ENCODE measurements at places on chromosomes 3 and 15.

GRCh38 chr3:65811892-65812291, 226.8 kb downstream of the MAGI1 start:
- no peak for DNase-seq

DNA sequence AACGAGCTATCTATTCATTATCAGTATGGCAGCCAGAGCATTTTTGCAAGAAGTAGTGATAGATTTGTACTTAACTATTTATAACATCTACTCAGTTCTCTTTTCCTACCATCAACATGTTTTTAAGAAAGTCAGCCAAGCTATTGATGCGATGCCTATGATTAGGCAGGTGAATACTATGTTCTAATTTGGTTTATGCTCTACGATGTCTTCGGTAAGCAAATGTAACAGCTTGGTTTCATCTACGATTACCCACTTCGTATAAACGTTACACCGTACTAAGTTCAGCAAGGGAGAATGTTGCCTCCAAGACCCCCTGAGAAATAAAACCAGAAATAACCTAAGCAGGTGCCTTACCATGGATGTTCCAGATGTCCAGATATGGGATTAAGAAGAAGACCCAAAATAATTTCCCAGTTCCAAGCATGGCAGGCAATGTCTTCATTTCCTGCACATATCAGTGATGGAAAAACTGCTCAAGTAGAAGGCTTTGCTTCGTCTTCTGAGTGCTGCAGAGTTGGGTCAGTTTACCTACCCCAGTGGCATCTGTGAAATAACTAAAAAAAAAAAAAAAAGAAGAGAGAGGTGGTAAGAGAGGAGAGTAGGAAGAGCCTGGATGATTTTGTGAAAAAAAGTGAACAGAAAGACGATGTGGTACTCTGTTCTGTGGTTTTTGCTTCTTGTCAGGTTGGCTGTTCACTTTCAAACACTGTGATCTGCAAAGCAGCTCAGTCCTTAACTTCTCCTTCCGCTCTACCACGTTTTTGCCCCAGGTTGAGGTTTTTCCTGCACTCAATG, at the start of gene BTLA:
Gene BTLA, minus strand, starts transcription at position 559 of the 798 bp plus-strand sequence. Its CDS starts 114 bp downstream, at position 445.
- DNase-seq, result no peak

DNA sequence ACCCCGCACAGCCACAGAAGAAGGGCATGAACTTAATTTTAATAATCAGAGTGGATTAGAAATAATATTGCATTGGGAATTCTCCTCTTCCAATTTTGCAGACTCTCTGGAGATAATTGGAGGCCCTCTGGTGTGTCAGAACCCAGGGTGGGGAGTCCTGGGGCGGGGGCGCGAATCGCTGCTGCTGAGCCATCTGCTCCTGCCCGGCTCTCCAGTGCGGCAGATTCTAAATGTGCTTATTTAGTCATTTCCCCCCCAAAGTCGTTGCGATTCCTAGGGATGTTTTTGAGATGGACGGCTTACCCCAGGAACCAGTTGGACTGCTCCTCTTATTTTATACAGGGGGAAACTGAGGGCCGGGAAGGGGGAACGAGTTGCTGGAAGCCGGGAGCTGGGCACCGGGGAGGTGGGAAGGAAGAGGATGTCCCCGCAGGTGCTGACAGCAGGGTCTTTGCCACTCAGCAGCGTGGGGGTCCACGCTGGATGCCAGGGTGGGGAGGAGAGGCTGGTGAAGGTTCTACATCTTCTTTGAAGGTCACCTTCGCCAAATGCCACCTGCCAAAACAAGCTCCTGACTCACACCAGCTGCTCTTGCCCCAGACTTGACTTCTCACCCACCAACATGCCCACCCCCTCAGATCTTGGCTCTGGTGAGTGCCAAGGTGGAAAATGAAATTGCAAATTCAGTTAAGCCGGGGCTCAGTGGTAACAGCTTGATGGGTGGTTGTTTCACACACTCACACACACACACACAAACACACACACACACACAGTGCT, 91.3 kb upstream of the PRR23E start:
- no peak for DNase-seq

- peak; percentile 47 for DNase-seq
Observed at GRCh38 chr3:180594631-180595558, 7.1 kb upstream of the TTC14 start.

- DNase-seq, result no peak
Observed at GRCh38 chr3:163773136-163773535, 1305.2 kb downstream of the SI start.

- no peak for DNase-seq
Observed at GRCh38 chr3:46942481-46943236, 33.9 kb downstream of the CCDC12 start.

DNA sequence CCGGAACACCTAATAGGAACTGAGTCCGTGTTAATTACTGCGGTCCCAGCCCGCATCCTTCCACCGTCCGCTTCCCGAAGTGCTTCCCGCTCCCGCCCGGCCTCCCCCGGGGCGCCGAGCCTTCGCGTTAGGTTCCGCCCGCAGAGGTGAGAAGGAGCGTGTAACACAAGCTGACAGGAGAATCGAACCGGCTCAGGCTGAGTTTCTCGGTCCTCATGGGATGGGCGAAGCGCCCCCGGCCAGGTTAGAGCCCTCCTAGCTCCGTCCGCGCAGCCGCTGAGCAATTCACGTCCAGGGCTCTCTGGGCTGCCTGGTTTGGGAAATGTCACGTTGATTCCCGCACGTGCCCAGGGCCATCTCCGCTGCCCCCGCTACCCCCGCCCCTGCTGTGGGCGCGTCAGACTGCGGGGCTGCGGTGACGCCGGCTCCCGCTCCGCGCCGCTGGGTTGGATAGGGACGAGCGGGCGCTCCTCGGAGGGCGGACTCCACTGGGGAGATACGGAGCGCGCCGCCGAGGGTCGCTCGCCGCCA, 954 bp downstream of the CLDN11 start:
- DNase-seq, result peak; percentile 45

DNA sequence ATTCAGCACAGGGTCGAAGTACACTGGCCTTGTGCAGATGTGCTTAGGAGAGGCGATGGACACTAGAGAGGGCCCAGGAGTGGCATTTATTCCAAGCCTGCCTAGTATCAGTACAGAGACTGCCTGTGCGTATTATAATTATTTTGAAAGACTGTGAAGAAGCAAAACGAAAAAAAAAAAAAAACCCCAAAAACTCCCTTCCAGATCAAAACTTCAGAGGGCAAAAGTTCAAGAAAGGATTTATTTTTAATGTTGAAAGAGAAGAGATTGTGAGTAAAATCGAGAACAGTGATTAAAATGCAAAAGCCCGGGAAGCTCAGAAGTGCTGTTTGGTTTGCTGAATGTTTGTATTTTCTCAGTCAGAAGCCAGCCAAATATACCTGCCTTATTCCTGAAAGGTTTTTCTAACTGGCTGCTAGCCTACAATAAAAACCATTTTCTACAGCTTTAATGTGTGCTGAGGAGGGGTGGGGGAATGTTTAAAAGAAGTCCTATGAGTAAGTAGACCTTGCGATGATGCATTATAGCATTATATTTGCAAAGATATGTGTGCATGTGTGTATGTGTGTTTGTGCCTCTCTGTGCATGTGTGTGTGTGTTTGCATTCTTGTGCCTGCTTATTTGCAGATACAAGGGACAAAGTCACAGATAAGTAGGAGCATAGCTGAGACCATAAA, 19.3 kb upstream of the LZTFL1 start:
- no peak for DNase-seq

DNA sequence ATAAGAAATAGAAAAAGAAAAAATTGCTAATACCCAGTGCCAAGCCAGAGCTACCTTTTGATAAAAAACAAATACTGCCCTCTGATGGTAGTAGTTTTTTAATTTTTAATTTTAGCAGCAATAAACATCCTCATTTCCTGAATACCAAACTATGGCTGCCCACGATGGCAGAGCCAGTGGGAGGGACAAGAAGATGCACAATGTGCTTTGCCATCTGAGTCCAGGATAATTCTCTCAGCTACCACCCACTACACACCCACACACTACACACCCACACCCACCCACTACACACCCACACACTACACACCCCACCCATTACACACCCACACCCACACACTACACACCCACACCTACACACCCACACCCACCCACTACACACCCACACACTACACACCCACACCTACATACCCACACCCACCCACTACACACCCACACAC, 17.8 kb downstream of the CEP19 start:
- DNase-seq, result peak; percentile 13

DNA sequence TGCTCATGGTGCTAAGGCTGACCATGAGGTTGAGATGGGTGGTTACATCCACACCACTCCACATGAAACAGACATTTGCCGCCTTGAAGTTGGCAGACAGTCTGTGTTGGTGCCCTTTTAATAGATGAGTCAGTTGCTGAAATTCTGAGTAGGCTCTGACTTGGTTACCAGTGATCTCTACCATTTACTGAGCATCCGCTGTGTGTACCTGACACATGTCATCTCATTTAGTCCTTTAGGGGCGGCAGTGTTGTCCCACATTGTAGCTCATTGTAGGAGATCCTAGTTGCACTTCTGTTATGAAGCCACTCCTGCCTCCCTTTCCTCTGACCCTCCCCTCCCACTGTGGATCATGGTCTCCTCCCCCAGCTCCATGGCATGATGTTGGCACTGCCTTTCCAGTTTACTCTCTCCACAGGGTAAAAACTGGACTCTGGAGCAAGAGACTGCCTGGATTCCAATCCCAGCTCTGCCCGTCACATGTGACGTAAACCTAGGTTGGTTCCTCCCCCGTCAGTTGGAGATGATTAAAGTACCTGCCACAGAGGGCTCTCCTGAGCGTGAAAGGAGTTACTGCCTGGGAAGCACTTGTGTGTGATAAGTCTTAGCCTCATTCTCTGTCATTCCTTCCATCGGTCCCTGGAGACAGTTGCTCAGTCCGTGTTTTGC, 21.6 kb downstream of the SLCO3A1 start:
- no peak for DNase-seq

- DNase-seq, result no peak
Observed at GRCh38 chr3:107986505-107986904, 104.3 kb downstream of the CD47 start.

GRCh38 chr15:74395319-74396145, 28.1 kb upstream of the CYP11A1 start:
- no peak for DNase-seq

DNA sequence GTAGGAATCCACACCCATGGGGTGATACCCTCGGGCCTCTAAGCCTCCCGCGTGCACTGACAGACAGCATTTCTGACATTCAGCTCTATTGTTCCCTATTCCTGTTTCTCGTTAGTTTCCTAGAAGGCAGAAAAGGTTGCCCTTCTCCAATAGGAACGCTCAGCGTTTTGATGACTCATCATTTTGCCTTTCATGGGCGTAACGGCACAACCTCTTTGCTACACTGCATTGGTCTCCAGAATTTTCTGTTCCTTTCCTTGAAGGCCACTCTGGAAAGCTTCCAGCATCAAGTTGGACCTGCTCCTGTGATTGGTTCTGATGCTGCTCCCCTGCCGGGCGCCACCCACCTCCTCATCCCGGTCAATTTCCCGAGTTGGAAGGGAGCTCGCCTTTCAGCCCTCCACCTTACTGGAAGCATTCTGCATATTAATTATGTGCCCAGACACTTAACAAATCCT, 13.0 kb upstream of the TNK2 start:
- DNase-seq, result peak; percentile 23

GRCh38 chr3:132788301-132788671, 66.1 kb upstream of the NPHP3 start:
- peak; percentile 92 for DNase-seq

DNA sequence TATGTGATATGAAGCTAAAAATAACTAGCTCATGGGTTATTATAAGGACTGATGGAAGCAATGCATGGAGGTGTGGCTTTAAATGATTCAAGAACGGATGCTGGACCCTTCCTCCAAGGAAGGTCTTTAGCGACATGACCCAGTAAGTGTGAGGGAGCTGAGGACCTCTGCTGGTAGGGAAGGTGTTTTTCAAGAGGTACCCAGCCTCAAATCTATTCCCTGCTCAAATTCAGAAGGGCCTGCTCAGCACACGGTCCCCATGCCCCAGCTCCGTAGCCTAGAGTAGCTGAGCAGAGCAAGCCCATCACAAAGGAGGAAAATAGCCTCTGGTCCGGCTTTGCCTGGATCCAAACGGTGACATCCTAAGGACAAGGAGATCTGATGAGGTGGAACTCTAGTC, 266.2 kb upstream of the IGF1R start:
- no peak for DNase-seq

DNA sequence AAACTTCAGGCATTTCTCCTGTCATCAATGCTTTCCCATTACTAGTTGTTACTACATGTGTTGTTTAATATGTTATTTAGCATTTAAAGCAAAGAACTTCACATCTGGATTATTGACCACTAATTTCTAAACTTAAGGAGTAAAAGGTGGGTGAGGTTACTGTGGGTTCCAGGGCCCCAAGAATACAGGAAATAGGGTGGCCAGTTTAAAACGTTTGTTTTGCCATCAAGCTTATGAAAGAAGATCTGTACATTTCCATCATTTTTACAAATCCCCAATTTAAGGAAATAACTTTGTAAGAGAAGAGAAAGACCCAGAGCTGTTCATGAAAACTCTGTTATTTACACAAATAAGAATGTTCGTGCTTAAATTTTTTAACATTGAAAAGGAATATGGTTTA, 54.5 kb upstream of the ACKR4 start:
- no peak for DNase-seq

- DNase-seq, result peak; percentile 58
Observed at GRCh38 chr15:74174219-74174957, 878 bp downstream of the ISLR start.

GRCh38 chr3:190614226-190615059, 100.6 kb downstream of the IL1RAP start:
- no peak for DNase-seq

DNA sequence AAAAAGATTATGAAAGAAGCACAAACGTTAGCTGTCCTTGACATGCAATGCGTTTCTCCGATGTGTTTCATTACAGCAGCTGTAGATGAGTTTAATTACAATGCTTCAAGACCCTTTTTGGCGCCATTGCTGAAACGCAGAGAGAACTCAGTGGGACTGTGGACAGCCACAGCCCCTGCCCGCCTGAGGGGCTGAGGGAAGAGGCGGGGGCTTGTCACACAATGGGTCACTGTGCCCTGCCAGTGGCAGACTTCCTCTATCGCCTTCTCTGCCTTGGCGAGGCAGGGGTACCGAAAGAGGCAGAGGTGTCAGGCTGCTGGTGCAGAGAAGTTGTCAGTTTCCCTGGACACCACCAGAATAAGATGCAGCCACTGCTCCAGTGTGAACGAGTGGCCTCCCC, 252.0 kb downstream of the NR2F2 start:
- DNase-seq, result no peak

GRCh38 chr15:72724028-72724427, 38.0 kb downstream of the BBS4 start:
- DNase-seq, result no peak

DNA sequence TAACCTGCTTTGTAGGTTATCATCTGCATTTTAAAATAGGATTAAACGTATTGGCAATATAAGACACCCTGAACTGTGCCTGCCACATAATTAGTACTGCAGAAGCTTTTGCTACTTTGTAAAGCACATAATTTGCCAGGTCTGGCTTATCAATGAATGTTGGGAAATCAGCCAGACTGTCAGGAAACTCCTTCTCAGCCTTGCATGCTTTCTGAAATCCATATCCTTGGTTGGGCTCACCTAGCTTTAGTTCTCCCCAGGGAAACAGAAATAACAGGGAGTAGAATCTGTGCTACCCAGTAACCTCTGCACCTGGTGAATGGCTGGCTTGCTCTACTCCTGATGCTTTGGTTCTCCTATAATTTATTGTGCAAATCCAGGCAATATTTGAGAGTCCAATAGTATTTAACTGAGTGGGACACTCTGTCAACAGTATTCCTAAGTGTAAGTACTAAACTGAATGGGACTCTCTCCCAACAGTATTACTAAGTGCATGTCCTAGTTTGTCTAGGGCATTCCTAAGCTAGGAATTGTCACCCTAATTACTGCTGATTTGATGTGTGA, 354.5 kb downstream of the WDR72 start:
- DNase-seq, result no peak

GRCh38 chr3:116300226-116300625, 145.1 kb downstream of the LSAMP start:
- DNase-seq, result no peak
